ENCODE measurements at places on chromosomes 11 and 22. TPM values are rescaled to one million over a fixed set of nuclear protein-coding genes. Genes with fewer than 3 reads are reported as not detected.

Gene IL18
- not detected for total RNA-seq

Gene GRK2
- total RNA-seq, result 172 TPM

Gene KCNJ4
- not detected for total RNA-seq

Gene VSIG10L2
- total RNA-seq, result not detected

Gene ARHGAP42
- 0.28 TPM for total RNA-seq

Gene MB
- not detected for total RNA-seq

Gene C11orf86
- total RNA-seq, result not detected

Gene ARHGEF17
- total RNA-seq, result 0.13 TPM

Gene GRAP2
- total RNA-seq, result 19.5 TPM

DNA sequence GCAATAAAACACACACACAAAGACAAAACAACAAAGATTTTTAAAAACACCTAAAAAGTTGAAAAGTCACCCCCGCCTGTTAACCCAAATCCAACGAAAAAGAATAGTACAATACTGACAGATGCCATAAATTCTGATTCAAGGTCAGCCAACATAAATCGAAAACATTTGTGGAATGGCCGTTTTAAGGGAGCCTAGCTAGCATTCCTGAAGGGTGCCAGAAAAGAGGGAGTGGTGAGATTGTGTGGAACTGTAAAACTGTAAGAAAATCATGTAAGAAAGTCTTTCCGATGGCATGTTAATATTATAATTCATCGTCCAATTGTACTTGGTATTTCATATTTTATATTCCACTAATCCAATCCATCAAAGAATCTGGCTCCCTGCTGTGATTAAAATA, 75.1 kb downstream of the RAB38 start:
- DNase-seq, result no peak

DNA sequence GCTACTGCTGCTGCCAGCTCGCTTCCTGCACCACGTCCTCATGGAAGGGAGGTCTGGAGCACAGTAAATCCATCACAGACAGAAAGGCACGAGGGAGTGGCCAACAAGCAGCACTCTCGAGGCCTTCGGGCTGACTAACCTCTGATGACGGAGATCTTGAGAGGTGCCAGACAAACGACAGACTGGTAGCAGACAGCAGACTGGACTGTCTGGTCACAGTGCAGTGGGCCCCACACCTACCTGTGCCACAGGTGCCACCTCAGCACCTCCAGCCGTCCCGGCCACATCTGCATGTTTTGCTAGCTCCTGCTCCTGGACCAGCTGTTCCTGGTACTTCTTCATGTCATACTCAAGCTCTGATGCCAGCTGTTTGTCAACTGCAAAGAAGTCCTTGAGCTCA, 64.1 kb downstream of the NCAPD3 start:
- DNase-seq, result no peak

GRCh38 chr22:31081963-31082605, 966 bp downstream of the SMTN start:
- no peak for DNase-seq

GRCh38 chr22:42340829-42341383, 70.5 kb upstream of the TCF20 start:
- DNase-seq, result no peak

GRCh38 chr11:130114281-130114680, 44.6 kb downstream of the APLP2 start:
- no peak for DNase-seq

- DNase-seq, result no peak
Observed at GRCh38 chr11:72703267-72704008, 29.2 kb upstream of the PDE2A start.

DNA sequence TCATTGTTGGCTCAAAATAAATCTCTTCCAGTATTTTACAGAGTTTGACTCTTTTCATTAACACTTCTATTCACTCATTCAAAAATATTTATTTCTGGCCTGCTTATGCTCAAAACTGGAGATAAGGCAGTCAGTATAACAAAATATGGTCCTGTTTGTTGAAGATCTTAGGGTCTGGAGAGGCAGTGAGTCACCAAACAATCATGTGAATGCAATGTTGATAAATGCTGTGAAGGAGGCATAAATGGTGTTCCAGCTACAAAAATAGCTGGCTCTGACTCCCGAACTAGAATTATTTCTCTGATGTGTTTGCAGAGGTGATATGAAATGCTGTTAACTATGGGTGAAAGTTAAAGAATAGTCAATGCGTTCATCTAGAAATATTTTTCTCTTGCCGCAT, 390.6 kb downstream of the AASDHPPT start:
- no peak for DNase-seq

DNA sequence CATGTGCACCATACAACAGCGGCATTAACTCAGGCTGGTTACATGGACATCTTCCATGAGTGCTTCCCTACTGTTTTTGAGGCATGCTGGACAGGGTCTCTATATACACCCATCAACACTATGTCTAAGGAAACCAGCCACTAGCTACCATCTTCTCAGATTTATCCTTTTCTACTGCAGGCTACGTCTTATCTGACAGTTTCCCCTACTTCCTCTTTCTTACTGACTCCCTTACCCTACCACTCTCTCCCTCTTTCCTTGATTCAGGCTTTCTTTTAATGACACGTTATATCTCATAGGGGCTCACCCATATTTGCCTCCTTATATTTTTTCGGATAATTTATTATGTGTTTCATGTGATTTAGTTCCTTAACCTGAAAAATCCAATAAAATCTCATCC, 41.8 kb downstream of the DDI1 start:
- no peak for DNase-seq

DNA sequence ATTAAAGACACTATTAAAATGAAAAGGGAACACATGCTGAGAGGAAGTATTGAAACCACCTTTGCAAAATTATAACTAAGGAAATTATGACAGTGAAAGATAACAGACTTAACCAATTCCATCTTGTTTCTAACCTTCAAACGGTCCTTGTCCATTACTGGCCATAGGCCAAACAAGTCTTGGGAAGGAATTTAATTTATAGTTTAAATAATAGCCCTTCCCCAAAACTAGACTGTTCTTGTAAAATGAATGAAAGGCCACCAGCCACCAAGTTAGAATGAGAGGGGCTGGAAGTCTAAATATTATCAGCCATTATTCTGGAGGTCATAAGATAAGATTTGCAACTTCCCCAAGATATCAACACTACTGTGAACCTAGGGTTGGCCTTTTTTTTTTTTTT, 1.8 kb upstream of the TALDO1 start:
- DNase-seq, result no peak

DNA sequence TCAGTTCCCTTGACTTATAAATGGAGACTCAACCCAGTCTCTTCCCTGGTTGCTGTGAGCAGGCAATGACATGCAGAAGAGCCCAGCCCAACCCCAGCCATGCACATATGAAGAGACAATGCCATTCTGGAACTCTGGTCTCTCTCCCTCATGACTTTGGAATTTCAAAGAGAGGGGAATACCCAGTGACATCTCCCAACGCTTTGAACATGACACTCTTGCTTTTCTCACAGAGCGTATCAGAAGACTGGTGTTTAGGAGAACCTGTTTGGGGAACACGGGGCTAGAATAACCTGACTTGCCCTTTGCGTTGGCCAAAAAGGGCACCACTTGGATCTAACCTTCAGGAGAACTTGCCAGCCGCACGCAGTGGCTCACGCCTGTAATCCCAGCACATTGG, 12.9 kb downstream of the RANGAP1 start:
- DNase-seq, result no peak

- no peak for DNase-seq
Observed at GRCh38 chr11:134226806-134227325, 2.4 kb downstream of the VPS26B start.

GRCh38 chr22:46931414-46931813, 169.0 kb downstream of the TBC1D22A start:
- no peak for DNase-seq

GRCh38 chr22:30511911-30512310, 6.4 kb upstream of the SEC14L4 start:
- DNase-seq, result no peak

DNA sequence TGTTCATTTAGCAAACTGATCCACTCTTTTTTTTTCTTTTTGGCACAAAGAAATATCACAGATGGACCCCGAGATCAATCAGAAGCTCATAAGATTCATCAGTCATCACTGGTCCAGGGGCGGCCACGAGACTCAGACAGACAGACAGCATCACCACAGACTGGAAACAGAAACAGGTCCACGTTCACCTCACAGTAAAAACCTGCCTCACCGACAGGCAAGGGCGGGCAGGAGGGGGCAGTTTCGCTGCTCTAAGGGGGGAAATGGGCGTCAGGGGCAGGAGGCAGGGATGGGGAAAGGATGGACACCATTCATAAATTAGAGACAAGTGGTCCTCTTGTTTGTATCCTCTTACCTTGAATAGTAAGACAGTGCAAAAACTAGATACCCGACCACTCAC, 16.5 kb downstream of the CHST1 start:
- DNase-seq, result no peak

GRCh38 chr11:20156876-20157613, 3.2 kb downstream of the DBX1 start:
- DNase-seq, result peak; percentile 38

DNA sequence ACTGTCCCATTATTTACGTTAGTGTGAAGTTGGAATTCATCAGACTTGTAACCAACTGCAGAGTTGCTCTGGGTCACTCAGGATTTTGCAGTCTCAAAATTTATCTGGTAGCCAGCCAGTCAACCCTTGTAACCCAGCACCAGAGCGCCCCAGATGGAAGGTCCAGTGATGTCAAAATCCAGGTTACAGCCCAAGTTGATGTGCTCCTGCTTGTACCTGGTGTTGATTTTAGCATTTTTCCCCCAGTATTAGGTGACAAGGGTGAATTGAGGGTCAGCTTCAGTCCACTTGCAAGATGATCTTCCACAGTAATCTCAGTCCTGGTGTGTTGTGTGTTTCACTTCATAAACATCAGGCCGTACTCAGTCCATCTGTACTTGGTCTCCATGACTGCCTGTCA, 7.5 kb downstream of the TIMM10B start:
- DNase-seq, result no peak

GRCh38 chr11:16841984-16842383, 103.5 kb downstream of the C11orf58 start:
- no peak for DNase-seq

GRCh38 chr22:24498824-24499223, 3.7 kb downstream of the UPB1 start:
- no peak for DNase-seq

GRCh38 chr11:77211040-77211451, 83.0 kb downstream of the MYO7A start:
- DNase-seq, result no peak

- DNase-seq, result no peak
Observed at GRCh38 chr11:81033779-81034540, 1593.1 kb upstream of the TENM4 start.

DNA sequence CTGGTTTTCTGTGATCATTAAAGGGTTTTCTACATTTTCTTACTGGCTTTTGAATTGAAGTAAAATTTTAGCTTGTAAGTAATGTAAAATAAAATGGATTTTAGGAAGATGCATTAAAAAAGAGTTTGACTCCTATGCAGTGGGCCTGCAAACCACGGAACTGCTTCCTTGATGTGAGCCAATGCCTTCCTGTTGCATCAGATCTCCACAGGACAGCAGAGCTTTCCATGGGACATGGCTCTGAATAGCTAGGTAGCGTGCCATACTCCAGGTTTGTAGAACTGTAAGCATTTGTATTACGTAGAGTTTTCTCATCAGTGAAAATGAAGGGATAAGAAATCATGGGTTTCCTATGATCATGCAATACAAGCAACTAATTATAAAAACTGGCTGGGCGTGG, 133.4 kb downstream of the SWAP70 start:
- no peak for DNase-seq

DNA sequence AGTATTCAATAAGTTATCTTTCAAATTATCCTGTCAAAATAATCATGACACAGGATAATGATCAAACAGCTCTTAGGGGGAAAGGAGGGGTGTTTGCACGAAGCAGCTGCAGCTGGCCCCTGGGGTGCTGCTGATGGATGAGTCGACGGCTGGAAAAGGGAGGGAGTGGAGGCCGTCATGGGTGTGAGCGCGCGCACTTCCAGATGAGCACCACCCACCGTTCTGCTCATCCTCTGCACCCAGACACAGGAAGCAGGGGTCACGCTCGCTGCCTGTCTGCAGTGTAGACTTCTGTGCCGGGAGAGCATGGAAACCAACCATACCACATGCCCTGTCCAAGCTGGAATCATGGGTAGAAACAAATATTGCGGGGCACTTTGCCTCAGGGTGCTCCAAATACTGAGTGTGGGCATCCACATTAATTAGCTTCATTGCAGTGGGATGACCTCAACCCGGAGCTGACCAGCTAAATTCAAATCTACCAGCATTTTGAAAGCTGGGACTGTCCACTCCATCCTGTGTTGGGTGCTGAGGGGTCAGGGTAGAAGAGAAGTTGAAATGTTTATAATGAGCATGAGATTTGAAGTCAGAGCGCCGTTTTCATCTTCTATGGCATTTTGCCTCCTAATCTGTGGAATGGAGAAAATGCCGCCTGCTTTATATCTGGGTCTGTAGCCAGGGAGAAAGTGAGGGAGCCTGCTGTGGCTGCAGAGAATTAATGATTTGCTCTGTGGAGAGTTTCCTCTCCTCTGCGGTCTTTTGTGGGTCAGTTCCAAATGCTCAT, 802.4 kb downstream of the TBC1D22A start:
- no peak for DNase-seq

- DNase-seq, result no peak
Observed at GRCh38 chr11:37946155-37946766, 1348.2 kb upstream of the RAG2 start.
